ENCODE measurements at places on chromosomes 4 and X.

- no peak for ATAC-seq
These were observed 465.1 kb upstream of the PCDH10 start for GRCh38 chr4:132683957-132684356.

GRCh38 chrX:153945956-153946943 lies 1.8 kb upstream of the RENBP start:
- ATAC-seq = no peak

- ATAC-seq = no peak
These were observed 93.2 kb upstream of the JADE1 start for GRCh38 chr4:128716338-128716737.

DNA sequence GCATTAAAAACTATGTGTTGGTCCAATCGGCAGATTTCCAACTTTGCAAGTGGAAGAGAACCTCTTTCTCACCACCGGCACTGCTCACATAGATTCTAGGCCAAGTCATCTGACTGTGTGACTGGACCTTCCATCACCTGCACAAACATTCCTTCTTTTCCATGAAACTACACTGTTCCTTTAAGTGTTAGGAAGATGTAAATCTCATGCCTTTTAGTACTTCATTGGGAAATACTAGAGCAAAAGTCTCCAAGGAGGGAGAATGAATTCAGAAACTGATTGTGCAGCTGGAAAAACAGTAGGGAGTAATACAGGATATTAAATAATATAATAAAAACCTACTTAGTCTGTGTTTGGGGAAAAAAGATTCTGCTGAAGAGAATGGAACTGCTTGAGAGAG lies 238.2 kb downstream of the GPC3 start:
- no peak for ATAC-seq

GRCh38 chr4:102625232-102625930 lies 124.2 kb downstream of the NFKB1 start:
- peak; percentile 65 for ATAC-seq

DNA sequence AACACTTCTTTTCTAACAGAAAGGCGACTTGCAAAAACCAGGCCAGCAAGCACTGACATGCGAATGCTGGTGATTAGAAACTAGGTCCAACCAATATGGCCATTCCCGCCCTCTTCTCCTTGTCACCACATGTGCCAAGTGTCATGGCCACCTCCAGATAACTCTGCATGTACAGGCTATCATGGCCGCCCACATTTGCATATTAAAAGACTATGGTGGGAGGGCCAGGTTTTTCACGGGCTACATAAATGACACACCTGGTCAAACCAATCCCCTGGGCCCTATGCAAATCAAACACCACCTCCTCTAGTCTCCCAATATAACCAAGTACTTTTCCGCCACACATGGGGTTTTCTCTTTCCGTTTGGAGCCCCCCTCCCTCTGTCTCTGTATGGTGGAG lies 40.1 kb downstream of the NUDT11 start:
- no peak for ATAC-seq

GRCh38 chr4:181690498-181690897 lies 552.7 kb upstream of the TENM3 start:
- no peak for ATAC-seq

DNA sequence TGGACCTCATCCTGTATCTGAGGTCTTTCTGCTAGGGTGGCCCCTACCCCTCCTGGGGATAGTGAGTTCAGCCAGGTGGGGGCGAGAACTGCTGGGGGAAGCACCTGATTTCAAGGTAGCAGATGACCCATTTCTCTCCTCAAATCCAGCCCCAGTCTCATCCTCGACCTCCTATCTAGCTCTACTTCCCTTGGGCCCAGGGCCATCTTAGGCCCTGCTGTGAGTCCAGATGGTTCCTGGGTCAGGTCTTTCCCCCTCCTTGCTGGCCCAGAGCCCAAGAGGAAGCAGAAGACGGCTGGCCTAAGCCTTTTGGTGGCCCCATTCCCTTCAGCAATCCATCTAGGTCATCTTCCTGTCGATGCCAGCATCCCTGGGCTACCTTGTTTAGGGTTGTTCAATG lies 3.3 kb downstream of the CDK16 start:
- ATAC-seq = no peak

DNA sequence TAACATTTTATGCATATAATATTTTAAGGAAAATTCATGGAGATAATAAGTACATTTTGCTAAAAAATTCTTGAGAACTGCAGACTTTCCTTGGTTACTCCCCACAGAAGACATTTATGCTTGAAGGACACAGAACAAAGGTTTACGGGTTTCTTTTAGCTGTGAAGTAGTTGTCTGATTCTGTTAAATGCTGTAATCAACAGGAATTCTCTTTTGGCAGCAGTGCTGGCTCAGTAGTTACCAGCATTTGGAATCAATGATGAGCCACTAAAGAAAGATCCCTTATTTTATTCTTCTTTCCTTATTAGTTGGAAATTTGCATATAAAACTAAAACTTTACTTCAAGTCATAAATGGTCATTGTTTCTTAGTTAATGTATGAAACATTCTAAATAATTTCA lies 199.3 kb upstream of the FAT4 start:
- ATAC-seq = no peak

- no peak for ATAC-seq
These were observed 635.9 kb upstream of the FRG1 start for GRCh38 chr4:189304809-189305208.

- ATAC-seq = no peak
These were observed 22.0 kb downstream of the MND1 start for GRCh38 chr4:153366486-153366885.

DNA sequence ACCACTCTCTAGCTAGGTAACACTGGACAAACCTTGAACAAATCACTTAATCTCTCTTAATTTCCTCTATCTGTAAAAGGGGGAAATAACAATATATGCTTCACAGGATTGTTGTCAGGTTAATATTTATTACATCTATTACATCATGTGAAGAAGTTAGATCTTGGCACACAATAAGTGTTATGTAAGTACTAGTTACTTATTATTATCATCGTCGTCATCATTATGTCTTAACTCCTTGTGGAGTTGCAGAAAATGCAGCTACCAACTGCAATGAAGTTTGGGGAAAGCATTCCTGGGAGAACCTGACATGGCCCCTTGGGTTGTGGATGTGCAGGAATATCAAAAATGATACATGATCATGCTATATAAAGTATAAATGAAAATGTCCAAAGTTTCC lies 4.8 kb upstream of the JCHAIN start:
- no peak for ATAC-seq

GRCh38 chr4:40559585-40560465 lies 69.8 kb downstream of the RBM47 start:
- ATAC-seq = no peak

- no peak for ATAC-seq
These were observed 8.1 kb upstream of the RPGR start for GRCh38 chrX:38335382-38335781.

GRCh38 chr4:7208509-7209451 lies 16.4 kb downstream of the SORCS2 start:
- ATAC-seq = no peak

DNA sequence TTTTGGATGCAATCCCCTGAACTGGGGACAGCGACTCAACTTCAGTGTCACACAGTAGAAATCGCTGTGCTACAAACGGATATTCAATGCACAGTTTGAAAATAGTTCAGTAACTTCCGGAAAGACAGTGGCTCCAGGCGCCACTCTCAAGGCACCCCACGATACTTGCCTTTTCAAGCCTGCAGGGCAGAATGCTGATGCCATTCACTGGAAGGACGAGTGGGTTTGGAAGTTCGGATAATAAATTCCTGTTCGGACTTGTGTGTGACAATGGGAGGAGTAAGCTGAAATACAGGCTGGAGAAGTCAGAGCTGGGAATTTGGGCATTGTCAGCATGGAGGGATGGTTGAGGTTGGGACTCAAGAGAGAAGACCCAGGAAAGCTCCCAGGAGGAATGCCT lies 64.3 kb upstream of the HELT start:
- no peak for ATAC-seq

GRCh38 chrX:38275615-38276014 lies 51.7 kb downstream of the RPGR start:
- no peak for ATAC-seq

GRCh38 chr4:27973700-27974099 lies 1113.1 kb downstream of the STIM2 start:
- no peak for ATAC-seq

DNA sequence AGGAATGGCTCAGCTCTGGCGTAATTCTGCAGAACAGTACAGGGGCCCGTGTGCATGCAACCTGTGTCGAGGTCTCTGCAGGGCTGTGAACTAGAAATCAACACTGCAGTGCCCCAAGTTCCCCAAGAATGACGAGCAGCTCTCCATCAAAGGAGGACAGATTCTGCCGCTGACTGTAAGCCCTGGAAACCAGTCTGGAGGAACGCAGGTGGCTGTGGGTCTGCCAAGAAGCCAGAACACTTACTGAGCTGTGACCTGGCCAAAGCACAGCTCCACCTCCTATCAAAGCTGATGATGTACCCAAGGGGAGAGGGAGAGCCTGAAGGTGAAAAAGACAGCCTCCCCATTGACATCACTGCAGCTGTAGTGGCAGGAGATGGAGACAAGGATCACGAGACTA lies 80.3 kb upstream of the STS start:
- no peak for ATAC-seq

DNA sequence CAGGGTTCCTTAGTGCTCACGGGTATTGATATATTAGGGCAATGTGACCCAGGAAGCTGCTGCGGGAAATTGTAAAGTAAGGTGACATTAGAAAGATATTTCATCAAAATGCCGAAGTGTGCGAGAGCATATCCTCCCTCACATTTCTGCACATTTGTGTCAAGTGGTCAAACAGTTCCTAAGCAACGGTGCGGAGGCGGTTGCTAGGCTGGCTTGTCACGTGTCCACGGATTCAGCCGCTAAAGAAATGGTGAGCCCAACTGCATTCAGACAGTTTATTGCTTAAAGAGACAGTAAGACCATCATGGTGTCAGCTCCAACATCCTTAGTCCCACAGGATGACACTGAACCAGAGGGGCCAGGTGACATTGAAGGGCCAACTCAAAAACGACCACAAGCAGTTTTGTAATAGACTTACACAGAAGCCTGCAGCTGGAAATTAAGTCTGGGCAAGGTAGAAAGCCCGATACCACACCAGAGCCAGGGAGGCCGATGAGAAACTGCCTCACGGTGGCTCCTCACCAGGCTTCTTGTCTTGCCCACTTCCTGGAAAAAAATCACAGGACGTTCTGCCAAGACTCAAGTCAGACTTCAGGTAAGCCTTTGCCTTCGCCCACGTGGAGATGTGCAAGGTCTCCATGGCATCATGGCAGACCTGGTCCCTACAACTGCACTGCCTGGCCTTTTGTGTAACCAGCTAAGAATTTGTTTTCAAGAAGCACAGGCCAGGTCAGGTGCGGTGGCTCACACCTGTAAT lies 50.4 kb downstream of the USP11 start:
- ATAC-seq = no peak
